Stimulated activated CD4-positive, alpha-beta T cell treated with anti-CD3 and anti-CD28 coated beads, TNF-alpha, amount 100 ng/mL, for 4 hours (primary cell): ENCODE measurements at places on chromosomes 13 and 19.

DNA sequence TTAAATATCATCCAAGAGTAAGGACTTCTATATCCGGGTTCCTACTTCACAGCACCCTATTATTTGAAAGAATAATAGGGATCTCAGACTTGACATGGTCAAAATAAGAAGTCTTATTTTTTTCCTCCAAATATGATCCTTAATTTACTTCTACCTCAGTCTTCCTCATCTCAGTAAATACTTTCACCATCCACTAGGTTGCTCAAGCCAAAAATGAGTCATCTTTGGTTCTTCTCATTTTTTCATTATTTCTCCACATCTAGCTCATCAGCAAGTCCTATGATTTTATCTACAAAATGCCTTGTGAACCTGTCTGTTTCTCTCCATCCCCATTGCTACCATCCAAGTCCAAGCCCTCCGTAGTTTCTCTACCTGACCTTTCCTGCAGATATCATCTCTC is 121.9 kb upstream of the GJB6 start:
- DNase-seq: no peak

GRCh38 chr13:99135591-99135990 is 65.1 kb upstream of the UBAC2 start:
- no peak for DNase-seq

GRCh38 chr13:48594096-48594815 is 59.5 kb upstream of the CYSLTR2 start:
- DNase-seq: no peak

DNA sequence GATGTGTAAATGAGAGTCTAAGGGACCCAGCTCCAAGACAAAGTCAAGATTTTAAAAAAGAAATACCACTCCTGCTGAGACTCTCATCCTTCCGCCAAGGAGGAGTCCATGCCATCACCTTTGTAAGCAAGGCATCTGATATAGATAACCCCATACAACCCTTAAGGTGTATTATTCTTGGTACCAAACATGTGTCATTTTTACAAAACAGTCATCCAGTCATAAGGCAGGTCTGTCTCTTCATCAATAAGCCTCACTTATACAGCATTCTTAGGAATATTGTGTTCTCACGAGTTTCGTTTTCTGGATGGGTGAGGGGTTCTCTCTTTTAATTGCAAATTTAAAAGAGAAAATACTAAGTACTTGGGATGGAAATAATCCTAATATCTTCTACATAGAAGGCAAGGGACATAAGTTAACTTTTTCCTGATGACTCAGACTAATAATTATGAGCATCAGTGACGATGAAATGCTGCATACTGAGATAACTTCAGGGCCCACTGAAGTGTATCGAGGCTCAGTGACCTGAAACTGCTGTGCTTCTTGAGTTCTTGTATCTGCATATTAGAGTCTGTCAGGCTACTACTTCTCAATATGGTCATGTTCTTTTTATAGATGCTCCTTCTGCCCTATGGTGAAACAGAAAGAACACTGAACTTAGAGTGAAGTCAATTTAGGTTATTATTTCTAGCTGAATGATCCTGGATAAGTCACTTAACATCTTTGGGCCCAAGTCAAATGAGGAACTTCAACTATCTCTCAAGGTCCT is 166.6 kb downstream of the KLF12 start:
- DNase-seq: no peak

DNA sequence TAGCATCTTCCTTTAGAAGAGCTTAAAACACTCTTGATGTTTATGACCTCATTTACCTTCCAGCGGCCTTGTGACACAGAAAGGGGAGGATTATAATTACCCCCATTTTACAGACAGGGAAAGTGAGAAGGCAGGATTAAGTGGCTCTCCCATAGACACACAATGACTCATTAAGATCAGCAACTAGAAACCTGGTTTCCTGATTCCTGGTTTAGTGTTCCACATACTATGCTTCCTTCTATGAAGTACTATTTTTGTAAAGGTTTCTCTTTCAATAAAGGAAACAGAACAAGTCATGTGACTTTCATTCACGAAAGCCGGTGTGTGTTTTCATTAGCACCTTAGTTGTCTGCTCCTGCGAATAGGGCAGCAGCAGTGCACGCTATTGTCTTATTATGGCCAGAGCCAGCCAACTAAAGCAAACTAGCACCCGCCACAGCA is 8.3 kb downstream of the IRS2 start:
- DNase-seq: no peak

DNA sequence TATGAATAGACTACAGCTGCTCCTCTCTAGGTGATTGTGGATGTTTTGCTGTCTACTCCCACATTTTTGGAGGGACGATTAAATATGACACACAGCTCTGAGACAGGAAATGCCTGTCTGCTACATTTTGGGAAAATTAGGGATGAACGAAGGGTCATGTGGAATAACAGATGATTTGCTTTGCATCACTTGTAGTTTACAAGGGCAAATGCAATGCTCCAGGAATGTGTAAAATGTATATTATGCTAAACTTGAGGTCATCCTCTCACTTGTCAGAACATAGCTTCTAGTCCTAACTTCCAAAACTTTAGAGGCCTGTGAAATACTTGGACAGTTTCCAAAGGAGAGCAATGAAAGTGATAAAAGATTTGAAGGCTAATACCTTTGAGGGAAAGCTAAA is 284.2 kb upstream of the DACH1 start:
- DNase-seq: no peak

GRCh38 chr13:105436943-105437342 is 1098.5 kb downstream of the EFNB2 start:
- no peak for DNase-seq

DNA sequence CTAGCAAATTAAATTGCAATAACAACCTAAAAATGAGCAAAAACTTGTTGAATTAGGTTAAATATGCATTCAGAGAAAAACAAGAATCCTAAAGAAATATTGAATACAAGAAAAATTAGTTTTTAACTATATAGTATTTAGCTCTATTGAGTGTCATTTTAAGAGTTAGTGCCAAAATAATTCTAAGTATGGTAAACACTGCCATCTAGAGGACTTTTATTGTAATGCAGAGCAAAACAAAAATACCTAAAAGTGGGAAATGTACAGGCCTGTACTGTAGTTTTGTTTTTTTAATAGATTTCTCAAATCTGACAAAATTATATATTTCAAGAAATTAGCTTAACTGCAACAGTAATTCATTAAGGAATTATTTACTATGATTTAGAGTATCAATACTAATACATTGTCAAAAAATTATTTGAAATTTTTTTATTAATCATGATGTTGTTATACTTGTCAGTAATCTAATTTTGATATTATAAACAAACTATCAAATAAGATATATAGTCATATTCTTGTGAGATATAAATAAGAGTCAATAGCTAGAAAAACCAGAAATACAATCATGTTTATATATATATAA is 8.2 kb upstream of the PCDH9 start:
- no peak for DNase-seq

DNA sequence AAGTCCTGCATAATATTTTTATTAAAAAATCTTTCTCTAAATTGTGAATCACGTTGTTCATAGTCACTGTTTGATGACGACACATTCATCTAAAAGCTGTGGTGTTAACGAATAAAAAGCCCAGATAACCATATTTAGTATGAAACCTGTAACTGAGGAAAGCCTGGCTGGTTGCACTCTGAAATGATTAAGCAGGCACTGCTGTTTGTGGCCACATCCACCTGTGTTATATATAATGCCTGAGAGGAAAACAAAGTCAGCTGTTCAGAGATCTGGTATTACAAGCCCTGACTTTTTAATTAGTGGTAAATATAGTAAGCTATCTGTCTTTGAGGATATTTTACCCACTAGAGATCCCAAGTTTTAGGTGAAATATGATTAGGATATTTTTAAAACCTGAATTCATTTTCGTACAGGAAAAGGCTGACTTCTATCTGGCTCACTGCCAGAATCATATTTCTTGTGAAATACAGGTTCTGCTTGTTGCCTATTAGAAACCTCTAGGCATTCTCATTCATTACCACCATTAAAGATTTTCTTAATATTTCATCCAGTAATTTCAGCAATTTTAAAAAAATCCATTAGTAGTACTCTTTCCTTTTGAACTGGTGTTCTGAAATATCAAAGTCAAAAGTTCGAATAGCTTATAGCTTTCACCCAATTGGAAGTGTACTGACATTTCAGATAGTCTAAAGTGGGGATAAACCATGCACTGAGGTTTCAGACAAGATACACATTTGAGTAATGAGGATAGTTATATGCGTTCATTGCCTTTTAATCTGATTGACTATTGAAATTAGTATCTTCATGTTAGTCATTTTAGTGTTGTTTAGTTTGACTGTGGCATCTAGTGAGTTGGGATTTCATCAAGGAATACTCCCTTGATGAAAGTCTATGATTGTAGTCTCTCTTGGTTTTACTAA is 79.7 kb downstream of the LMO7 start:
- no peak for DNase-seq

GRCh38 chr13:113753171-113753570 is 5.9 kb upstream of the TMEM255B start:
- no peak for DNase-seq

GRCh38 chr19:3041327-3041726 is 12.2 kb upstream of the TLE2 start:
- no peak for DNase-seq

GRCh38 chr19:15241259-15241910 is 9.1 kb upstream of the EPHX3 start:
- DNase-seq: no peak

- no peak for DNase-seq
Measured at GRCh38 chr19:8148410-8149260, 757 bp downstream of the FBN3 start.

GRCh38 chr19:48385461-48386087 is 5.8 kb downstream of the KDELR1 start:
- DNase-seq: no peak

DNA sequence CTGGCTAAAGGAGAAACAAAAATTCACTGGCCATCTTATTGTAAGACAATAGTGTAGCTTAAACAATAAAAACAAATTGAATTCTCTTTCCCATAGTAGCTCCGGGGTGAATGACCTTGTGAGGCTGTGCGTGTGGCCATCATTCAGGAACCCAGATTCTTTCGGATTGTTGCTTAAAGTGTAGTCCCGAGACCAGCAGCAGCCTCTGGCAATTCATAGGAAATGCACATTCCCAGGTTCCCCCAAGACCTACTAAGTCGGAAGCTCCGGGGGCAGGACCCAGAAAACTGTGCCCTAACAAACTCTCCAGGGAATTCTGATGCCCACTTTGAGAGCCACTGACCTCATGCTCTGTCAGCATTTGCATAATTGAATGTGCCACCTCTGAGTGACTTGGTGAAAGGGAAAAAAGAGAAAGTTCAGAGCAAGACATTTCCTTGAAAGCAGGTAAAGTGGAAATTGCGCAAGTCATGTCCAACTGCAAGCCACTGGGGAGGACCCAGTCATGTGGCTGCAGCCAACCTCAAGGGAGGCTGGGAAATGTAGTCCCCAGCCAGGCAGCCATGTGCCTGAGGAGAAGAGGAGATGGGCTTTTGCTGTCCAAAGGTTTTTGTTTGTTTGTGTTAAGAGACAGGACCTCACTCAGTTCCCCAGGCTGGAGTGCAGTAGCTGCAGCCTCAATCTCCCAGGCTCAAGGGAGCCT is 50.7 kb upstream of the PNMA8B start:
- no peak for DNase-seq

DNA sequence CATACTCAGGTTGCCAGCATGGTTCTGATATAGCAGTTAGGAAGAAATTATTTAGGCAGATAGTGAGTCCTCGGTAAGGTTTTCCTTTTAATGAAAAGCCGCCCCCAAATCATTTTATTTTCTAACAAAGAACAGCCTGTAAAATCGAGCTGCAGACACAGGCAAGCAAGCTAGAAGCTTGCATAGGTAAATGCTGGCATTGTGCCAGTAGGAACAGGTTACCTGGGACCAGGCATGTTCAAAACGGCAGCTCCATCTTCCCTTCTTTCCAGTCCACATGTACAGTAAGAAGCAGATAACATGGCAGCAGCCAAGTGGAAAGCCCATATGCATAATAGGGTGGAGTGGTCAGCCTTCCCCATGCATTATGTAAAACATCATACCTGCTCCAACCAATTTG is 71.1 kb downstream of the UGGT2 start:
- no peak for DNase-seq

DNA sequence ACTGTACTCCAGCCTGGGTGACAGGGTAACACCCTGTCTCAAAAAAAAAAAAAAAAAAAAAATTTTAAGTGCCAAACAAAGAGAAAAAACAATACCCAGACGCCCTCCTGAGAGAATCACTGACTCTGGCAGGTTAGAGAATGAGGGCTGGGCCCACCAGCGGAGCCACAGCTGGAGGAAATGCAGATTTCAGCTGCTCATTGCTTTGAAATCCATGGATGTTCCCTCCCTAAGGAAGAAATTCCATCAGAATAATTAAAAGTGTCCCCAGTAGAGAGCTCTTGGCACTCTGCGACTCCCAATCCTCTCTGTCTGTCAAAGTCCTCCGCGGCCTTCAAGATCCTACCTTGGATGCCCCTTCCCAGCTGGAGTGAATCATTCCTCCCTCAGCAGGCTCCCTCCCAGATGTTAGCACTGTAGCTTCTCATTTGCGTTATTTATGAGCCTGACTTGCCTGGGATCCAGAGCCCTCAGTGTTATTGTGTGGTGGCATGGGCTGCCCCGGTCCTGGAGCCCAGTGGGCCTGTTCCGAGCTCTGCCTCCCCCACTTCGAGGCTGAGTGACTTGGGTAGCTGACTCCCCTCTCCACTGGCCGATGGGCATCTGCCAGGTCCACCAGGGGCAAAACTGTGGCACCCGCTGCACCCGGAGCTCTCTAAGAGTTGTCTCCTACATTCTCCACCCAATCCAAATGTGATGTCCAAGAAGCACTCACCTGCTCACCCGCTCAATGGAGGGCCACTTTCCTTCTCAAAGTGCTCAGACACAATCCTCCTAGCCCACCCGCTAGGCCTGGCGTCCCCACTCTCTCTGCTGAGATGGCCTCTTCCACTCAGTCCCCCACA is 47.0 kb downstream of the SERP2 start:
- DNase-seq: no peak

- no peak for DNase-seq
Measured at GRCh38 chr13:73394066-73394465, 335.3 kb downstream of the KLF5 start.

GRCh38 chr19:16026756-16027155 is 49.5 kb upstream of the TPM4 start:
- DNase-seq: no peak

DNA sequence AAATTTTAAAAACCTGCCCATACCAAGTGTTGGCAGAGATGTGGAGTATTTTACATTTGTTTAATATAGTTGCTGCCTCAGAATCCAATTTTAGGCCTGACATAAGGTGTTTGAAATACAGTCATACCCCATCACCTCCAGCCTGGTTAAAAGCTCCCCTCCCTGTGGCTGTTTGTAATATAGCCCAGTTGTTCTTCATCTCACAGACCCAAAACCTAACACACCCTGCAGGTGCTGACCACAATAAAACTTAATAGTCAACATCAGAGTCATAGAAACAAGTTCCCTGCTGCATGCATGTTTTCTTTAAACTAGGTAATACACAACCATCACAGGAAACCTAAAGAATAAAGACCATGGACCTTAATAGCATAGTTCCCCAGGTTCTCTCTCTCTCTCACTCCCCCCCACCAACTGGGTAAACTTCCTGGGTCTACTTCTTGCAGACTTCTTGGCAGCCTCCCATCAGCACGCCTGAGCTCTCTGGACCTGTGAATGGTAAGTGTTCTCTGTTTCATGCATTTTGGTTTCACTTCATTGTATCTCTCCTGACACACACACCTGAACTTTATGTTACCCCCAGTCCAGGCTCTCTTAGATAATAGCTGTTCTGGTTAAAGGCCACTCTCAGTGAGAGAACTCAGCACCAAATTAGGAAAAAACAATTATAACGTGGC is 1369.9 kb downstream of the EFNB2 start:
- no peak for DNase-seq

- peak; percentile 2 for DNase-seq
Measured at GRCh38 chr13:98930151-98930591, 47.7 kb downstream of the DOCK9 start.

GRCh38 chr19:13864046-13864666 is 12.8 kb upstream of the NANOS3 start:
- DNase-seq: no peak
